ENCODE measurements at places on chromosomes 7 and 10.

- no peak overlapping the region for H3K4me3 ChIP-seq
- no peaks in the 10 kb centered on the region for H3K27me3 ChIP-seq
- H3K4me1 ChIP-seq, result no peaks in the 10 kb centered on the region
- no peaks in the 10 kb centered on the region for H3K36me3 ChIP-seq
- no peak for DNase-seq
These were observed 52.2 kb upstream of the ZPBP start for GRCh38 chr7:50145226-50145625.

DNA sequence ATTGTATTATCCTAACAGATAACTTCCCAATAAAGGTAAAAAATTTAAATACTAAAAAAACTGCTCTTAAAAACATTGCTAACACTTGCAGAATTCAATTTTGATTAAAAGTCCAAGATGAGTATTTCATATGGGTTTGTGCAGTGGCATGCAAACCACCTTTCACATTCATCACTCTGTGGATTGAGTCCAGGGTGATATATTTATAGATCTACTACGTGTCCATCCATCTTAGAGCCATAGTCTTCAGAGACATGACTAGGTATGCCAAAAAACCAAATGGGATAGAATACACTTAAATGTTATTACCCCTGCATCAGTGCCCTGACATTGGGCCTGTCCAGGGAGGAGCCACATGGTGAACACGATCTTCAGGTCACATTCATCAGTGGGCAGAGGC, 96.0 kb downstream of the DOCK4 start:
- no peaks in the 10 kb centered on the region for H3K4me1 ChIP-seq
- no peak overlapping the region for H3K4me3 ChIP-seq
- H3K27me3 ChIP-seq, result no peaks in the 10 kb centered on the region
- no peak for DNase-seq
- H3K36me3 ChIP-seq, result no peaks in the 10 kb centered on the region

DNA sequence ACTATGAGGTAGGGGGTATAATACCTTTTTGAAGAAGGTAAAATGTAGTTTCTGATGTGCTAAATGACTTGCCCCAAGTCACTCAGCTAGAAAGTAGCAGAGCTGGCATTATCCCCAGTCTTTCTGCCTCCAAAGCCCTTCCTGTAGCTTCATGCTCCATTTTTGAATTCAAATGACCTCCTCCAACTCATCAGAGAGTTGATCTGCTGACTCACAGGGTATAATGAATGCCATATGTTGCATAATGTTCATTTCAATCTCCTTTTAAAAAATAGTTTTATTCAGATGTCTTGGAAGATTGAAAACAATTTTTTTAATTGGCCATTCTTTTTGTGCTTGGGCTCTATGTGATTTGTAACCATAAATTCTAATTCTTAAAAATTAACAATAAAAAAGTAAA, 272.8 kb upstream of the IMMP2L start:
- DNase-seq, result no peak
- H3K4me3 ChIP-seq, result no peak overlapping the region
- no peaks in the 10 kb centered on the region for H3K36me3 ChIP-seq
- no peak overlapping the region for H3K27ac ChIP-seq

DNA sequence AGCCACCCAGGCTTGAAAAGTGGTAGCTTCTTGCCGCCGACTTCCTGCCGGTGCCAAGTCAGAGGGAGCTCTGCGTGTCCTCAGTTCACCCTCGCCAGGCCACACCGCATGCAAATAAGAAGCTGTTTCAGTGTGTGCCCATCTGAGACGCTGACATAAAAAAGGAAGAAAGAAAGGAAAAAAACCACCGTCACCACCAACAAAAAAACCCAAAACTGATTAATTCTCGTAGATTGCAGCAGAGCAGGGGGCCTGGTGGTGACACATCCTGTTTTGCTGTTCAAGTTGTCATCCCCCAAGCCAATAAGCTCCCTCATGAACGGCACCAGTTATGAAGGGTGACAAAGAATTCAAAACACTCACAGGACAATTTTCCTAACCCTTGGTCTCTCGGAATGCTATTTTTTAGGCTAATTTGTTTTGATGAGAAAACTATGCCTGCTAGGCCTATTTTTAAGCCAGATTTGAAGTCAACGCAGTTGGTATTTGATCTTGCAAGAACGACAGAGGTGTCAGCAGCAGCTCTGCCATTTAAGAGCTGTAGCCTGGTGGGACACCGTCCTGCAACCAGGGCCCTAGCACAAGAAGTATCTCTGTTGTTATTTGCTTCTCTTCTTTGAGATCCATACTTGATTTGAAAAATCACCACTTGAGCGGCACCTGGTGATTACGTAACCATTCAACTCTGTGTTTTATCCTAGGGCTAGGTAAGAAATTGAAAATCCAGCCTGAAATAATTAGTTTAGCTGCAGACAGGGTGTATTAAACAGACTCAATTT, 145.6 kb downstream of the PFKFB3 start:
- H3K4me1 ChIP-seq, result no peaks in the 10 kb centered on the region
- no peaks in the 10 kb centered on the region for H3K36me3 ChIP-seq
- H3K27ac ChIP-seq, result no peak overlapping the region
- H3K27me3 ChIP-seq, result no peaks in the 10 kb centered on the region
- DNase-seq, result no peak
- H3K4me3 ChIP-seq, result no peak overlapping the region

DNA sequence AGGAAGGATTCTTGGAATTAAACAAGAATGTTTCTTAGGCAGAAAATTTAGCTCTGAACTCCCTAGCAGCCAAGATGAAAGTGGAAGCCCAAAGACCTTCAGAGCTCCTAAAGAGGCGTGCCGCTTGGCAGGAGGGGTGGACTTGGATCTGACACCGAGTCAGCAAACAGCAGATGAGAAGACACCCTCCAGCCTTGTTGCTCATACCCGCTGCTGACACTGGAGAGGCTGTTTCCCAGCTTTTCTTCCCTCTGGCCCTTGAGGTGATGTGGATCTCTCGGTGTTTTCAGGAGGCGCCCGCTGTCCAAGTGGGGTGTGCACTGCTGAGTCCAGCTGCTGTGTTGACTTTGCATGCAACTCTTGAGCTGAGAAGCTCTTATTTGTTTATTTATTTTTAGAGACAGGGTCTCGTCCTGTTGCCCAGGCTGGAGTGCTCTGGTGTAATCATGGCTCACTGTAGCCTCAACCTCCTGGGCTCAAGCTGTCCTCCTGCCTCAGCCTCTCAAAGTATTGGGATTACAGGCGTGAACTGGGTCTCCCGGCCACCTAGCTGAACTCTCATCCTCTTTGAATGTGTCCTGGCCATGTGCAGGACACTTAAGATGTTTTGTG, 21.5 kb downstream of the SLC18A2 start:
- H3K4me1 ChIP-seq, result peaks cover 19% of the 10 kb centered on the region
- no peaks in the 10 kb centered on the region for H3K36me3 ChIP-seq
- H3K27me3 ChIP-seq, result no peaks in the 10 kb centered on the region
- H3K4me3 ChIP-seq, result no peak overlapping the region
- no peak for DNase-seq

GRCh38 chr7:28732071-28732869, 225.9 kb downstream of the TRIL start:
- no peaks in the 10 kb centered on the region for H3K36me3 ChIP-seq
- no peaks in the 10 kb centered on the region for H3K27me3 ChIP-seq
- no peak overlapping the region for H3K4me3 ChIP-seq
- peak; percentile 24 for DNase-seq
- peaks cover 29% of the 10 kb centered on the region for H3K4me1 ChIP-seq

DNA sequence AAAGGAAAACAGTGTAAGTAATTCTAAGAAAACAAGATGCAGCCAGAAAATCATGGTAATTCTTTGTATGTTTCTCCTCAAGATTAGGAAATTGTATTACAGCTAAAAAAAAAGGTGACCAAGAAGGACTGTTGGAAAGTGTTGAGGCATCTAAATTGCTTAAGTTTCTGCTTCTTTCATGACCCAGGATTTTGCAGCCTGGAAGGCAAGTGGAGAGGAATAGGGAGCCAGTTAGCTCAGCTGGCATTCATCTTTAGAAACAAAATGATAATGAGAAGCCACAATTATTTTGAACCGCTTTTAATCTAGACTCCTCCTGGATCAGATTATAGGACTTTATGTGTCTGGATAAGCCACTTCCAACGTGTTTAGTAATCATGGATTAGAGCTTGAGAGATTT, 56.8 kb upstream of the TMEM229A start:
- H3K36me3 ChIP-seq, result no peaks in the 10 kb centered on the region
- no peaks in the 10 kb centered on the region for H3K4me1 ChIP-seq
- H3K27me3 ChIP-seq, result no peaks in the 10 kb centered on the region
- DNase-seq, result no peak

DNA sequence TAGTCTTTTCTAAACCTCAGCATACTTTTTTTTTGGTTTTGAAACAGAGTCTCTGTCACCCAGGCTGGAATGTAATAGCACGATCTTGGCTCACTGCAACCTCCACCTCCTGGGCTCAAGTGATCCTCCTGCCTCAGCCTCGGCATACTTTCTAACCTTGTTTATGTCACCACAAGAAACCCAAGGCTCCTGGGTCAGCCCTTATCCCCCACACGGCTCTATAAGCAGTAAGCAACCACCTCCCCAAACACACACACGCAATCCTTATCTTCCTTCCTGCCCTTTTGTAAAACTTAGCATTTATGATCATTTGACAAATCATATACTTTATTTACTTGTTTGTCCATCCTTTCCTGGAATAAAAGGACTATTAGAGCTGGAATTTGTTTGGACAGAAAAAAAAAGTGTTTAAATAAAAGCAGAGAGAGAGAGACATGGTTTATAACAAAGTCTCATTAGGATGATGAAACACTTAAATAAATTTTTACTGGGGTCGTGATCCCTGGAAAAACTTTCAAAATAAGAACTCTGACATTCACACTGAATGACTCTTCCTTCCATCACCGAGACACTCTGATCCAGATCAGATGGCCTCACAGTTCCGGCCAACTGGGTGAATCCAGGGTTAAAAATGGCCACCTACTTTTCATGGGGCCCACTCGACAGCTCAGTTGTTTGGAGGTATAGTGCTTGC, 72.7 kb upstream of the PIK3CG start:
- H3K36me3 ChIP-seq, result no peaks in the 10 kb centered on the region
- no peak overlapping the region for H3K4me3 ChIP-seq
- H3K27ac ChIP-seq, result no peak overlapping the region
- DNase-seq, result no peak

DNA sequence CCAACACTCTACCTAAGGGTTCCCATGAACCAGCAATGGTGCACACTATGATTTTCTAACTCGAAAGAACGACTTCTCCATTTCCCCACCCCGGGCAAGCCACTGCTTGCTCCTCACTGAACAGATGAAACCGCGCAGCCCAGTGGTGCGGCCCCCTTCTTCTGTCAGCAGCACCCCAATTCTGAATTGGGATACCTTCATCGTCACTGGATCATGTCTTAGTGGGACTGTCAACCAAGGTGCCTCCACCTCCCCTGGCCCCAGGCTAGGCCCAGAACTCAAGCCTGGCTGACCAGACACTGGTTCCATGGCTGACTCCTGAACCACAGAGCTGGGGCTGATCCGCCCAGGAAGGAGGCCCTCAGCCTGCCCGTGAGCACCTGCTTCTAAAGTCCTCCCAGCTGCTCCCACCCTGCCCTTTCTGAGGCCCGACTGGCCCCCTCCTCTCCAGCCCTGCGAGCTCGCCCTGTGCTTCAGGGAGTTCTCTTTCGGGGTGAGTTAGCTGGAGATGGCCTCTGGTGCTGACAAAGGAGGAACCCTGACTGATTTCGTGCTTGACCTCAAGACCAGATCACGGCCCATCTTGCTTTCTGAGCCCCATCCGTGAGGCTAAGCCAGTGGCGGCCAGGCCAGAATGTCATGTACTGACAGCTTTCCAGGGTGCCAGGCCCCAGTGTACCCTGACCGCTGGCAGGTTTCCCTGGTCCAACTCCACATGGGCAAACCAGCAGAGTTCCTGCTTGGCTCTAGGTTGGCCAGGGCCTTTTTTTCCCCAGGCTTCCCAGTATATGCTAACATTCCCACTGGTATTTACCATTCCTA, 44.5 kb downstream of the FAM53B start:
- no peak overlapping the region for H3K4me3 ChIP-seq
- H3K27me3 ChIP-seq, result no peaks in the 10 kb centered on the region
- peaks cover 3% of the 10 kb centered on the region for H3K4me1 ChIP-seq
- no peak overlapping the region for H3K27ac ChIP-seq
- no peak for DNase-seq

- no peaks in the 10 kb centered on the region for H3K4me1 ChIP-seq
- H3K27ac ChIP-seq, result no peak overlapping the region
- no peak for DNase-seq
- no peak overlapping the region for H3K4me3 ChIP-seq
- H3K36me3 ChIP-seq, result no peaks in the 10 kb centered on the region
These were observed 118.3 kb downstream of the KLF6 start for GRCh38 chr10:3666525-3667302.

DNA sequence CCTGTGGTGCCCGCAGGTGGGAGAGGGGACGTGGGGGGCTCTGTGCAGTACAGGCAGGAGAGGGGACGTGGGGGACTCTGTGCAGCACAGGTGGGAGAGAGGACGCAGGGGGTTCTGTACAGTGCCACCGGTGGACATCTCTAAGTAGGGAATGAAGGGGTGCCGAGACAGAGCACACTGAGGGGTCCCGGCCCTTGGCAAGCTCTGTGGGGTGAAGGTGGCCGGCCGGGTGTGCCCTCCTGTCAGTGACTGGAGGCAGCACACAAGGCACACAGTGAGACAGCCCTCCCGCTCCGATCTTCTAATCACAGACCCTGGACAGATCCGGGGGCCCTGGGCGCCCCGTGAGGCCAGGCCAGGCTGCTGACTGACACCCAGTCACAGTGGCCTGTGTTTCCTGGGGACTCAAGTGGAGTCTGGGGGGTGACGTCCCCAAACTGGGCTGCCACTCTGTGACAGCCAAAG, 11.2 kb downstream of the GPR146 start:
- DNase-seq, result no peak
- no peak overlapping the region for H3K4me3 ChIP-seq
- H3K36me3 ChIP-seq, result no peaks in the 10 kb centered on the region
- H3K27ac ChIP-seq, result no peak overlapping the region

DNA sequence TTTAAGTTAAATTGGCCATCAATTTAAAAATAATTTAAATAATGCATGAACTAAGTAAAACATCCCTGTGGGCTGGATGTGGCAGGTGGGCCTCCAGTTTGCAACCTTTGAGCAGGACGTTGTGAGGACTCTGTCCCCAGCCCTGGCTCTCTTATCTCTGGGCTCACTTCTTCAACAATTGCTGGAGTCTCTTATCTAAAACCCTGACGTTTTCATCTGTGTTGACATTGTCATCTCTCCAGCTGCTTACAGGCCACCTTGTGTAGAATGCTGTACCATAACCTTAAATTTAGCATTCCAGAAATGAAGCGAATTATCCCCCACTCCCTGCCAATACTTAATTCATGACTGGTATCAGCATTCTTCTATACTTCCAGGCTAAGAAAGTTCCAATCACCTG, 3.2 kb upstream of the KIF5B start:
- DNase-seq, result no peak
- peaks cover 4% of the 10 kb centered on the region for H3K4me1 ChIP-seq
- H3K27me3 ChIP-seq, result no peaks in the 10 kb centered on the region
- H3K36me3 ChIP-seq, result no peaks in the 10 kb centered on the region
- no peak overlapping the region for H3K27ac ChIP-seq

DNA sequence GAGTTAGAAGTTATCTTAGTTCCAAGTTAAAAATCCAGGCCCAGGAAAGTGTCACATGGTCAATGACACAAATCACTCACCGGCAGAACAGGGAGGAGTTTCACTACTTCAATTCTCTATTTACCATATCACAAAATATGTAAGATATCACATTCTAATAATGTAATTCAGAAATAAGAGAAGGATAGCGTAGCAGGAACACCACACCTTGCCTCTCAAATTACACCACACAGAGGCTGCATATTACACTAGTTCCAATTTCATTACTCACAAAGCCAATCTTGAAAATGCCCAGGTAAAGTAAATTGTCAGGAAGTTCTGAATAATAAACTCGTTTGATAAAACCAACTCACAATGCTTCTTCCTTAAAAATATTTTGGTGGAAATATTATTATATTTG, 169.2 kb downstream of the CTTNBP2 start:
- no peaks in the 10 kb centered on the region for H3K36me3 ChIP-seq
- no peak overlapping the region for H3K27ac ChIP-seq
- H3K4me1 ChIP-seq, result no peaks in the 10 kb centered on the region
- H3K27me3 ChIP-seq, result no peaks in the 10 kb centered on the region
- DNase-seq, result no peak
- H3K4me3 ChIP-seq, result no peak overlapping the region

All from neural progenitor cell (in vitro differentiated cells).